Kidney (tissue), 22 donors: ENCODE measurements at places on chromosomes 12 and 14. TPM values are rescaled to one million over a fixed set of nuclear protein-coding genes. Genes with fewer than 3 reads are reported as not detected.

DNA sequence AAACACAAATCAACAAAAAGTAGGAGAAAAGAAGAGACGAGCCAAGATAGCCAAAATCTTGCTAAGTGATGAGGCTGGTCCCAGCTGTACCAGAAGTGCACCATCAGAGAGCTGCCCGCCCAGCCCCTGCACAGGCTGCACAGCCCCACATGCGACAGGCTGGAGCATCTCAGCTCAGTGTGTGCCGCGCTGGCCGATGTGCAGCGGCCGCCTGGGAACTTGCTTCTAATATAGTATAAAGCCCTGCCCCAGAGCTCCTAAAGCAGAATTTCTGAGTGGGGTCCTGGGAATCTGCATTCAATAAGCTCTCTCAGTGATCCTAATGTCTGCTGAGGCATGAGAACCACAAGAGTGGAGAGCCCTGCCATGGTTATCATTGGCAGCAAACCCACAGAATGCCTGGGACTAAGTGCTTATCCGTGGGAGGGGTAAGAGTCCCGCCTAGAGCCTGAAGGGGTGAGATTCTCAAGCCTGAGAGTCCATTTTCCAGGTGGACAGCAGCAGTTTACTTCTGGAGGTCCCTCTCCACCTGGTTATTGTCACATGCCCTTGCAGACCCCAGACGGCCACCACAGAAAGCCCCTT lies 171.6 kb downstream of the DPF3 start:
- no peak for DNase-seq

DNA sequence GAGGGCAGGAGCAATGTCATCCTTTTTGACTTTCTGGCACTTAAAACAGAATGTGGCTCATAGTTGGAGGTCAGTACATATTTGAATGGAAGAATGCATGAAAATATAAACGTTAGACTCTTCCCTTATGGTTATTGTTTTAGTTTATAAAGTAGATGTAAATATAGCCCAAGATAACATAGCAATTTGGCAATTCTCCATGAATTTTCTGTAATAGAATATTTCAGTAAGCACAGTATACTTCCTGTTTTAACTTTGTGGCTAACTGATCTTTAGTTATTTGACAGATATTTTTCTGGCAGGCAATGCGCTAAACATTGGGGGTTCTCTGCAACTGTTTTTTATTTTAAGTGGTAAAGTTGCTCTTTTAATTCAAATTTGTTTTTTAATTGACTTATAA lies 763.0 kb downstream of the NRXN3 start:
- no peak for DNase-seq

DNA sequence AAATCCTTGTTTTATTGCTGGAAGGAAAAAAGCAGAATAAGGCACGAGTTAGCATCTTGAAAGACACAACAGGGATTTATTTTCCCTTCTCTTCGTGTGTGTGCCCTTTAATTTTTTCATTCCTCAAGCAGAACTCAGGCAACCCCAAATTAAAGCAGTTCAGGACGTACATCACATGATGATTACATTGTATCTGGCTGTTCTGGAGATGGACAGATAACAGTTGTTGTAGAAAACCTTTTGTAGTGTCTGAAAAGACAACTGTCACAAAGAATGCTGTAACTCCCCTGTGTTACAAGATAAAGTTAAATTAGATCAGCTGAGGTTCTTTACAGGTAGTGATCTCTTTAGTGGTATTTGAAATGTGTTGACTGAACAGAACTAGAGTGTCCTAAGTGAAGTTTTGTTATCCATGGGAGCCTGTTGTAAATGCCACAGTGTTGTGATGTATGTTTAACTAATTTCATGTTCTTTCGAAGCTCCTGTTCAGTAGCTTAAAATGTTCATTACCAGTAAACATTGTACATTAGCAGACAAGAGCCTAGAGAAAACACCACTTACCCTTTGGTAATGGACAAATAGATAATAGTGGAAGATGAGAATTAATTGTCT lies 58.5 kb downstream of the TMTC2 start:
- DNase-seq: no peak

DNA sequence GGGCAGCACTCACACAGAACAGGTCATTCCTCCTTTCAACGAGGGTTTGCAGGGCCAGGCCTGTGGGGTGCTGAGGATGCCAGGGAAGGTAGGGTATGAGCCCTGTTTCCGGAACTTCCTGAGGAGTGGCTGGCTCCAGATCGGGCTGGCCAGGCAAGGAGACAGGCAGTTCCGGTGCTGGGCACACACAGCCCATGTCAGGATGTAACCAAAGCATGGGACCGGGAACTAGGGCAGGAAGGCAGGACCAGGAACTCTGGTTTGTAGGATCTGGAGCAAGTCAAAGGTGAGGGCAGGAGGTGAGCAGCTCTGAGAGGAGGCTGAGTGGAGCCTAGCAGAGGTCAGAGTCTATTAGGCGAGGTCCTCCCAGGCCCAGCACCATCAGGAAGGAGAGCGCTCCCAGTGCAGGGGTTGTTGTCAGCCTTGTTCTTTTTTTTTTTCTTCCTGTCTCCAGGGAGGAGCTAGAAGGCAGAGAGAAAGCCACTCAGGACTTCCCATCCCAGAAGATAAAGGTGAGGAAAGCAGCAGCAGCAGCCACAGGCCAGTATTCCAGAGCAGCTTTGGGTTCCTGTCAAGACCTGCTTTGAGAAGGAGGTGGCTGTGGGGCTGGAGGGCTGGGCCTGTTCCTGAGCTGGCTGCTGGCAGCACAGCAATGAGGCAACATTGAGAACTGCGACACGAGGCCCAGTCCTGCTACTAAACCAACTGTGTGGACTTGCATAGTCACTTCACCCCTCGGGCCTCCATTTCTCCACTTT lies 49.0 kb upstream of the PTGR2 start:
- DNase-seq: no peak

GRCh38 chr14:42488965-42489364 lies 882.3 kb downstream of the LRFN5 start:
- no peak for DNase-seq

DNA sequence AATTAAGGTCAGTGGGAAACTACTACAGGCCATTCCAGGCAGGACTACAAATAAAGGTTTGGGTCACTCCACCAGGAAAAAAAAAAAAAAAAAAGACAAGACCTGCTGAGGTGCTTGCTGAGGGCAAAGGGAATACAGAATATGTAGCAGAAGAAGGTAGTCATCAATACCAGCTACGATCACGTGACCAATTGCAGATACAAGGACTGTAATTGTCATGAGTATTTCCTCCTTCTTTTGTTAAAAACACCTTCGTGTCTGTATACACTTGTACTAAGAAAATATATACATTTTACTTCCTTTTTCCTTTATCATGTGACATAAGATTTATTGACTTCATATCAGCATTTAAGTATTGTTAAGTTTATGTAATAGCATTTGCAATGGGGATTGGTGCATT lies 19.2 kb downstream of the GYS2 start:
- no peak for DNase-seq

GRCh38 chr12:81668475-81668874 lies 90.7 kb downstream of the PPFIA2 start:
- DNase-seq: no peak

DNA sequence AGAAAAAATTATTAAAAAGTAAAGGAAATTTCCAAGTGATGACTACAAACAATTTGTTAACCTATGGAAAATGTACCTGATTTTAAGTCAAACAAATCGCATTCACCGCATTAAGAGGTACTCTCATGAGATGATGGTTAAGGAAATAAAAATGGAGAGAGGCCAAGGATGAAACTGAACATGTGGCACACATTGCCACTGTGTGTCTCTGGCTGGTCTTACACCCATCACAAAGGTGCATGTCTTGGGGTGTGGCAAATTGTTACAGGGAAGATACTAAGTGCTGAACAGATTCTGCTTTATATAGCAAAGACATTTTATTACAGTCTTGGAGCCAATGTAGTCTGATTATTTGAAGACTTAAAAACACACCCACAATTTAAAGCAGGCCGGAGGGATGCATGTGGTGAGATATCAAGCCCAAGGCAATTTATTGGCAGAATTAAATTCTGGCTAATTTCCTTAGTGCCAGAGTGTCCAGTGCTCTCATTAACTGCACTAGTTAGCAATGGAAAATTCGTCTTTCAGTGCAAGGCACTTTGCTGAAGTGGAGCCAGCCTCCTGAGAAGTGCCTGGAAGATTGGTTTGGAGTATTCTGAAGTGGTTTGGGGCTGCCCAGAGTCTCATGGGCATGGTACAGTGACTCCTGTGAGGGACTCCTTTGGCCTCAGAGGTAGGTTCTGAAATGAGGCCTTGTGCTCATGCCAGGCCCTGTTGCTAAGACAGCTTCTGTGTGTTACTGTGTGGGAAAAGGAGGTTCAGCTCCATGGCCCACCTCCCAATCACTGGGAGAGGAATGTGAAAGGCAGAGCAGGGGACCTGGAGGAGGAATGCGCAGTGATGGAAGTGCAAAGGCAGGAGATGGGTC lies 166.9 kb downstream of the BRMS1L start:
- DNase-seq: no peak

DNA sequence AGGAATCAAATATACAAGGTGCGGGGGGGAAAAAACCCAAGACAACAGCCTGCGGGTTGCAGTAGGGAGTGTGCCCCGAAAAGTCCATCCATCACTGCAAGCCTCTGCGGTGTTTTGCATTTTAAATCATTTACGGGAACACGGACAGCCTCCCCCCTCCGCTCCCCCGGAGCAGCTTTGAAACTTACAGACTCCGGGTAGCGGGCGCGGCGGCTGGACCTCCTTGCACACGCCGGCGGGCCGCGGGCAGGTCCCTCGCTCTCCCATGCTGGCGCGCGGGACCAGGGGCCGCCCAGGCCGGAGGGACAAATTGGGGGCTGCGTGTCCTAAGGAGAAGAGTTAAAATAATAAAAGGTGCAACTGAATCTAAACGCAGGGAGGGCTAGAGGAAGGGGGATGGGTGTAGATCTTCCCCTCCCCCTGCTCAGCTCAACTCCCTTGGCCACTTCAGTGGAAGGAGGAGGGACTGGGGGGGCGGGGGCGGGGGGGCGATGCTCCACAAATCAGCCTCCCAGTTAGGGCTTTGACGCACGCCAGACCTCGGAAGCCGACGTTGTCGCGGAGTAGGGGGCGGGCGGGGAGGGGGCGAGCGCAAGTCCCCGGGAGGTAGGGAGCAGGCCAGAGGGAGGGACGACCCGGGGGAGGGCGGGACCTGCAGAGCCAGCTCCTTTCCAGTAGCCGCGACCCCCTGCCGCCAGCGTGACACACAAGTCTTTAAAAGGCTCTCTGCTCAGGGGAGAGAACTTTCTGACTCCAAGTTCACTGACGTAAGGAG lies at the start of gene KCNJ8:
TSS of gene KCNJ8 (minus strand) at position 349 of the 775 bp plus-strand sequence. CDS start 1,090 bp downstream, outside the sequence.
- DNase-seq: peak; percentile 93

GRCh38 chr12:386651-387050 lies 2.5 kb downstream of the KDM5A start:
- no peak for DNase-seq

DNA sequence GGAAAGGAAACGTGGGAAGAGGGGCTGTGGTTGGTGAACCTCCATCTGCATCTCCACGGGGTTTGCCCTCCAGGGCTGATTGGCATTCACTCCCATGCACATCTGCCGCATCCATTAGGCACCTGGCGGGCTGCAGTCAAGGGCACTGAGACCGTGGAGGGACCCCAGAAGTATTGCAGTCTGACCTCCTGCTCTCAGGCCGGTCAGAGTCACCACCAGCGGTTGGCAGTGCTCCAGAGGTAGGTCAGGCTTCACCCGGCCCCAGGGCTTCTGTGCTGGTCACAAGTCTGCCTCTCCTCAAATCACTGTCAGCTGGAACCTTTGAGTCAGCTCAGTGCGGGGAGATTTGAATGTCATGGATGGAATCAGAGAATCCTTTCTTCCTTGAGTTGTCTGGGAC lies 132.3 kb downstream of the PAPOLA start:
- no peak for DNase-seq

GRCh38 chr14:68665792-68666204 lies 127.1 kb downstream of the ZFP36L1 start:
- peak; percentile 13 for DNase-seq

GRCh38 chr14:21528381-21529348 lies 2.5 kb upstream of the SALL2 start:
- no peak for DNase-seq

GRCh38 chr12:130441771-130442760 lies 104.4 kb downstream of the PIWIL1 start:
- no peak for DNase-seq

DNA sequence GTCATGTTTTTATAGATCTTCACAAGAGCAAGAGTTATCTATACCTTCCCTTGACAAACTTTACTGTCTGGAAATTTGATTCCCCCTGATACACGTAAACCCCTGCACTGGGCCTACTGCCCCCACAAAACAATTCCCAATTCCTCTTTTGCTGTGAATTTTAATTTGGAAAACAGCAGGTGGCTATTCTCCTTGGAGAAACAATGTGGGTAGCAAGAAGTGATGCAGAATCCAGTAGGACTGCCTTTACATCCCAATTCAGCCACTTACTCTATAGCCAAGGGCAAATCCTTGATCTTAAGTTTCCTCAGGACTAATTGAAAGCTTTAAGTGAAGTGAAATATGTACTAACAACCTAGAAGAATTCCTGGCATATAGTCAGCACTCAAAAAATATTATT lies 129.3 kb downstream of the ACSS3 start:
- DNase-seq: no peak

DNA sequence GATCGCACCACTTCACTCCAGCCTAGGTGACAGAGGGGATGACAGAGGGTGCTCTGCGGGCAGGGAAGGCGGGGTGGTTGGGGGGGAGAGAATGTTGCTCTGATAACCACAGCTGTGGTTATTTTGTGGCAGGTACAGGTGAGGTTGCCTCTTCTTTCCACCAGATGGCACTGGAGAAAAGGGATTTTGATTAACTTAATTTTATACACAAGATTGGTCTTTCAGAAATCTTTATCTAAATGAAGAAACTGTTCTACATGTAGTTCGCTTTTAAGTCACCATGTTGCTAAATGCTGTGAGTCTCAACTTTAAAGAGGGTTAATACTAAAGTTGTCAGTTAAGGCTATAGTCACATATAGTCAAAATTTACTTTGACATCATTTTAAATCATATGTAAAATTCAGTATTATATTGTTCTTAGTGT lies 25.7 kb downstream of the FGF23 start:
- peak; percentile 22 for DNase-seq

- no peak for DNase-seq
Observed at GRCh38 chr12:34186492-34186891, 164.2 kb downstream of the ALG10 start.

DNA sequence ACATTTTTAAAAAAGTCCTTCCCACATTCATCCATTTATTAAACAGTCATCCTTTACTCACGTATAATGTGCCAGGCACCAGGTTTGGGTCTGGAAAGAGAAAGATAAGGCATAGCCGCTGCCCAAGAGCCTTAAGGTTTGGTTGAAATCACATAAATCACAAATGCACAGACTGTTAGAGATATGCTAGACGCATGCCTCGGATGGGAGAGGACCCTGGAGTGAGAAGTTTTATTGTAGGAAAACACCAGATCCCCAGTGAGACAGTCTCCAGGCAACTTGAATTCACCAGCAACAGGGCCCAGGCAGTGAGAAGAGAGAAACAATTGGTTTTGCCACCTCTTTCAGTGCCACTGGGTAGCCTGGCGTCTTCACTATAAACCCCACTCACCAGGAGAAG lies 305.9 kb upstream of the AMIGO2 start:
- no peak for DNase-seq

The GUCY2C gene
- not detected for polyA plus RNA-seq

The BBOF1 gene
- polyA plus RNA-seq: 7.6 TPM

The NEUROD4 gene
- not detected for polyA plus RNA-seq

The RPL10L gene
- not detected for polyA plus RNA-seq

The PDE6H gene
- not detected for polyA plus RNA-seq

The HOXC13 gene
- not detected for polyA plus RNA-seq

The SRRM4 gene
- polyA plus RNA-seq: 0.17 TPM

The USP44 gene
- 0.52 TPM for polyA plus RNA-seq

The RPS6KL1 gene
- polyA plus RNA-seq: 3.7 TPM

The OR6C3 gene
- not detected for polyA plus RNA-seq
